ENCODE measurements at places on chromosomes 1 and 21.

GRCh38 chr1:64097859-64098258, 105.6 kb upstream of the UBE2U start:
- no peak for DNase-seq

DNA sequence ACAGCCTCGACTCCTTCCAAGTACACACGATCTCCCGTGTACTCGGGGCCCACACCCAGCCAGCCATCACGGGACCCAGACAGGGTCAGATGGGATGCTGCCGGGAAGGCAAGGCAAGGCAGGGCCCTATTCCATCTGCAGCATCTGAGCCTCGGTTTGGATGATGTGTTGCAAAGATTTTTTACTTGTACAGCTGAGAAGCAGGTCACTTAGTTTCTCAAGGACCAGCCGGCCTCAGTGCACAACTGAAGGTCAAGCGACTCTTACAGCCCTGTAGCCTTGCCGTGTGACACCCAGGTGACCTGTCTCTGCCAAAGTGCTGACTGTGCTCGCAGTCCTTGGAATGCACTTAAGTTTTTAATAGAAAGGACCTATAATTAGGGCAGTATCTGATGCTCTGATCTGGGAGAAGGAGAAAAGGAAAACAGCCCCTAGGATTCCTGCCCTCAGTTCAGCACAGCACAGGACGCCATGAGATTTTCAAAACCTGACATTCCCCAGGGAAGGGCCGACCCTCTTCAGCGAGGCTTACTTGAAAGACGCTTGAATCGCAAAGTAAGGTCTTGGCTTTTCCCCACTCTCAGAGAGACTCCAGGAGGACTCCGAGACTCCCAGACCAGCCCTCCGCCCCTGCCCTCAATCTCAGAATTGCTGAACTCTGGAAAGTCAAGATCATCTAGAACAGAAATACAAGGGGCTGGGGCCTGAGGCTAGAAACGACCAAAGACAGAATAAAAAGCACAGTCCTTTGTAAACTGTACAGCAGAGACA, 1.3 kb downstream of the GPR157 start:
- no peak for DNase-seq

DNA sequence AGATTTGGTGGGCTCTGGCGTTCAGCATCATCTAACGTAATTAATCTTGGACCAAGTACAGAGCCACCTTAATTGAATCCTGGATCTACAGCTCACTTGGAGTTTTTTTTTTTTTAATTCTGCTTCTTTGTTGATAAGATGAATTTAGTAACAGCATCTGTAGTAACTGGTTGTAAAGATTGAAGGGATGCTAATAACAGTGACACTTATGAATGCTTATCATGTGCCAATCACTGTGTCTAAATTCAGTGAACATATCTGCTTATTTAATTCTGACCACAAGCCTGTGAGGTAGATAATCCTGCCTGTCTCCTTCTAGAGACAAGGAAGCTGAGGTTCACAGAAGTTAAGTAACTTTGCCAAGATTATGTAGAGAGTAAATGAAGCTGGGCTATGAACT, 408.0 kb downstream of the RWDD3 start:
- no peak for DNase-seq

DNA sequence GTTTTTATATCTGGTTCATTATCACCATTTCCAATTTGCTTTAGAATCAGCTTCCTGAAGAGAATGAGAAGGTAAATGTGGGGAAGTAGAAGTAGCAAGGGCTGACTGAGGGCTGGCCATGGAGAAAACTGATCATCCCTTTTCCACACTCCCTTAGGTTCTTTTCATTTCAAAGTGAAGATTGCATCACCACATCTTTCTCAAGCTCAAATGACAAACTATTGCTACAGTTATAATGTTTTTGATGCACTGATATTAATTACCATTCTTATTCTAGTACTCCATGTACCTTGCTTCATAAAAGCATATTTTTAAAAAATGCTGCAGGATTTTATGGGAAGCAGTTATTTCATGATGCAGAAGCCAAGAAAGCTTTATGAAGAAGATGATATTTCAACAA, 7.9 kb upstream of the AK5 start:
- no peak for DNase-seq

GRCh38 chr1:111054656-111055055, 85.2 kb downstream of the DRAM2 start:
- DNase-seq: no peak

All from amygdala (tissue), 56 donors.